ENCODE measurements at places on chromosomes 12 and 14.

DNA sequence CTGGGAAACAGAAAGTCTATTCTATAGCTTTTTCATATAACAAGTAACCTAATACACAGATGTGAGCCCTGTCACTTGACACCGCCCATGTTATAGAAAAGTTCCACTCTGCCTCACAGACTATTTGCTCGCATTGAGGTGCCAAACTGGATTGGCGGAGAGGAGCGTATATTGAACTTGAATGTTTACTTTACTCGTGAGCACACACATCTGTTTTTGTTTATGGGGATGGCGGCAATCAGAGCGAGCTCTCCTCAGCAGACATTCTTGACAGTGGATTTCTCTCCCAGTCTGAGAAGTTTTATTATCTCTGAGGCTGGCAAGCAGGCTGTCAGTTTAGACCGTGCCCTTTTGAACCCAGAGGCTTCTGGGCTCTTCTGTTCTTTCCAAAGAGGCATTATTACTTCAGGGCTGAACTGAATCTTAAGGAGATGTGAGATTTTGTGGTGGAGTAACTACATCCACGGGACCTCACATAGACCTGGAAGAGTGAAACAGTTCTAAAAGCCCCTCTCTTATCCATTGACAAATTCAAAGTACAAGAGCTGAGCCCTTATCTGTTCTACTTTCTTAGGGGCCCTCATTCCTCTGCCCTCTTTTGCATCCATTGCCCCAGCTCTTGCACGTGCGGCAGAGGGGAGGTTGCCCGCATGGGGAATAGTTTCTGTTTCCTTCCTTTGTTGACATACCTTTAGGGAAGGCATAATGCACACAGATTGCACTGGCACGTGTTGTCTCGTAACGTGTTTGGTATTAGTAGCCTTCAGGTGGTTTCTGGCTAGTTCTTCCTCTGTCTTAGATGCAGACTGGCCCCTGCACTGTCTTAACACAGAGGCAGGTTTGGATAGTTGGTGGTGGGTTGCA is 68.2 kb downstream of the DRAM1 start:
- DNase-seq: no peak

DNA sequence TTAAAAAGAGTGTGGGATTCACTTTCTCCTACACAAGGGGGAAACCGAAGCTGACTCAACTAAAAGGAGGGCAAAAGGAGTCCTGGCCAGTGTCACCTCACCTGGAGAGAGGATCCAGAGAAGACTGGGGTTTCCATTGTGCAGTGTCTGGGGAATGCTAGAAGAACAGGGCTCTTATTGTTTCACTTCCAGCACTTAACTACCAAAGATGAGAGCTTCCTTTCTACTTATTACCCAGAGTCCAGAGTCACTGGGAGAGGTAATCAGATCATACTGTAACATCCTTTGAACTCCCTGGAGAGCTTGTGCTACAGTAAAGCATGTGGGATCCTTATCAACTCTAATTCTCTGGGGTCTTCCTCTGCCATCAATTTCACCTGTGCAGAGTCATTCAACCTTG is 148.4 kb upstream of the BCL2L14 start:
- DNase-seq: no peak

- peak; percentile 20 for DNase-seq
Measured at GRCh38 chr12:69388371-69388770, 28.8 kb downstream of the YEATS4 start.

- no peak for DNase-seq
Measured at GRCh38 chr12:19088606-19089005, 40.9 kb upstream of the PLEKHA5 start.

DNA sequence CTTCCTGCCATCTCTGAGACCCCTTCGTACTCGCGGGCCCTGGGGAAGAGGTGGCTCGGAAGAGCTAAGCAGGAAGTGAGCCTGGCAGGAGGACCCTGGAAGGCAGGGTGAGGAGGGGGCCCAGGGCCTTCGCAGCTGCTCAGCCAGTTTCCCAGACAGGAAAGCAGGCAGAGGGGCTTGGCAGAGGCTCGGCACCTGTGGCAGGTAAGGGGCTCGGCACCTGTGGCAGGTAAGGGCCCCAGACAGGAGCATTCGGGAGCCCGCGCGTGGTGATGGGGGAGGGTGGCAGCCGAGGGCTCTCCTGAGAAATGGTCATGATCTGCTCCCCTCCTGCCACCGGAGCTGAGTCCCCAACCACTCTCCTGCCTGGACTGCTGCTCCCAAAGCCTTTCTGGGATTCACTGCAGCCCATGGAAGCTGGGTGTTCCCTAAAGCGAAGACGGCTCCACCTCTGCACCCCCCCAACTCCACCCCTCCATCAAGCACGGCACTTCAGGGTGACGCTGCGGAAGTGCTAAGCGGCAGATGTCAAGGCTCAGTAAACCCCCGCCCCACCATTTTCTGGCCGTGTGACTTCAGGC is 63.2 kb downstream of the PRIMA1 start:
- DNase-seq: no peak

DNA sequence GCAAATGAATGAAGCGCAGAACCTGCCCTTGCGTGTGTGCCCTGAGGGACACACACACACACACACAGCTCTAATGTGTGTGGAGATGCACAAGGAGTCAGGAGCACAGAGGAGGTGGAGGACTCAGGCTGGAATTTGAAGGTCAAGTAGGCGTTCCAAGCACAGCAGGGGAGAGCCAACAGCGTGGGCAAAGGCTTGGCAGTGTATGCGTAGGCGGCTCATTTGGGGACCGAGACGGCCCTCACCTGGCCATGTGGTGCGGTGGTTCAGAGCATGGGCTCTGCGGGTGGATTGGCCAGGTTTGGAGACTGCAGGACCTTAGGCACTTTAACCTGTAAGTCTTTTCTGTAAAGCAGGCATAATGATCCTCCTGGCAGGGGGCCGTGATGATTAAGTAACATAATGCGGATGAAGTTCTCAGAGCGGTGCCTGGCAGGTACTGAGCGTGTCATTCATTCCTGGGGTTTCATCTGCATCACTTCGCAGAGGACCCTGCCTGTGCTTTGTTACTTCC is 69.5 kb upstream of the SLC24A4 start:
- no peak for DNase-seq

DNA sequence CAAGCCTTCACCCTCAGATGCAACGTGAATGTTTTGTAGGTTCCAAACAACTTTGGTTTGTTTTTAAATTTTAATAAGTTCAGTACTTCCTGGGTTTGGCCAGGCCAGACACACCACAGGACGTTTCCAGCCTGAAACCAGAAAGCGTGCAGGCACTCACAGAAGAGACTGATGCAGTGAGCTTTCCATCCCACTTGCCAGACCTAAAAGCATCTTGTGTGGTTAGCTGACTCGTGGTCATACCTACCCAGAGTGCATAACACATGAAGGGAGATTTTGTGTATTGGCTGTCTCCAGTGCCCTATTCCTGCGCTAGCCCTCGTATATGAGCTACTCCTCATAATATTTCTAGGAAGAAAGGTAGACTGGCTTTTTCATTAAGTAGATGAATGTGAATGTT is 297.3 kb upstream of the FAR2 start:
- DNase-seq: no peak

All from amniotic stem cell (primary cell).